Stimulated activated CD4-positive, alpha-beta T cell treated with anti-CD3 and anti-CD28 coated beads, Interleukin-15, amount 100 ng/mL, for 48 hours (primary cell): ENCODE measurements at places on chromosomes 13 and 19.

- DNase-seq: no peak
Measured at GRCh38 chr19:6010107-6010506, 32.2 kb upstream of the RANBP3 start.

GRCh38 chr19:10268071-10268470 is 2.8 kb upstream of the ICAM1 start:
- DNase-seq: no peak

DNA sequence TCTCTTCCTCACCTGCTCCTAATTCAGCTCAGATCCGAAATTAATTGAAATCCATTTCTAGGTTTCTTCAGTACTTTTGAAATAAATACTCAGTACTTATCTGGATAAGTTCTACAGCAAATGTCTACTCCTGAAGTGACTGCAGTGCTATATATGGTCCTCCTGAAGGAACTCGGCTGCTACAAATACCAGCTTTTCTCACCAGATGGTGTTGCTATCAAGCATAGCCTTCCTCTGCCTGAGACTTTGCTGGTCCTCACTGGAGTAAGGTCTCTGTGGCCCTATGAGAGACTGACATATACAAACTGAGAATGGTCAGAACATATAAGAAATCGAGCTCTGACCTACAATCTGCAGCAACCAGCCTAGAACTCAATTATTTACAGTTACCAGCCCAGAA is 161.6 kb downstream of the NDFIP2 start:
- DNase-seq: no peak

DNA sequence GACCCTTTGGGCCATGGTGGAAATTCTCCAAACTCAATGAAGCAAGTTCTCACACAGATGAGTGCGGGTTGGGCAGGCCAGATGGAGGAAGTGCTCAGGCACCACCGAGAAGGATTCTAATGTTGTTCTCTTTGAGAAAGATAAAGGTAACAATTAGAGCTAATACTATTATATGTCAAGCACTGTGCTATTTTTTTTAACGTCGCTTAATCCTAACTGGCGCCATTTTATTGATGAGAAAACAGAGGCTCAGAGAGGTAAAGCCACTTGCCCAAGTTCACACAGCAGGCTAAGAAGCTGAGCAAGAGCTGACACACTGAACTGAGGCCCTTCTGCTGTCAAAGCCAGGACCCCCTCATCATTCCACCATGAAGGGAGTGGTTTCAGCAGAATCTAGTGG is 1.0 kb downstream of the FBL start:
- DNase-seq: no peak

GRCh38 chr13:98752467-98753290 is at the start of gene SLC15A1:
TSS of gene SLC15A1 (minus strand) at chr13:98752672. CDS start at chr13:98752598, 74 bp downstream.
- DNase-seq: no peak

DNA sequence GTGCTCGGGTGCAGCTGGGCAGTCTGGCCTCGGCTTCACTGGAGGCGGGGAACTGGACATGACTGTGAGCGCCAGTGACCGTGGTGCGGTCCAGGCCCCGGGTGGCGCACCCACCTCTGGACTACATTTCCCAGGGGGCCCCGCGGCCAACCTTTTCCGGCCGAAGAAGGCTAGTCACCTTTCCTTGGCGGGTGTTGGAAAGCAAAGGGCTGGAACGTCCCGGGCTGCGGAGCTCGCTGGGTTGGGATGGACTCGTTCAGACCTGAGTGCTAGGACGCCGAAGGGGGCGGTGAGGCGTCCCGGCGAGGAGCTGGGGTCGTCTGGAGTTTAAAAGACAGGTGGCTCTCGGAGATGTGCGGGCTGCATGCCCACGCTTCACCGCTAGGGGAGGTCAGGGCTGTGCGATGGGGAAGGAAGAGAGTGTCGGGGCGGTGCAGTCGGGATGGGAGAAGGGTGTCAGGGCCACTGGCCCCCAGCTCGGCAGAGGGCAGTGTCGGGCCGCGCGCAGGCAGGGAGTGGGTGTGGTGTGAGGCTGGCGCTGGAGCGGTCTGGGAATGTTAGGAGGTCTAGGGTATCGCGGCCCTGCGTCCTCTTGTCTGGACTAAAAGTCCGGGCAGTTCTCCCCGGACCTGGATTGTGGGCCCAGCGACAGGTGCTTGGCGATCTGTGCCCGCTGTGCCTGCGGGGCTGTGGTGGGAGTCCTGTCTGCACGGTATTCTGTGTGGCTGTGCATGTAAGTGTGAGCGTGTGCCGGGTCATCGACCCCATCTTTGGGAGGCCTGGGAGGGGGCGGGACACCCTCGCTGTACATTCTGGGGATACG is 57.1 kb downstream of the ZNF568 start:
- peak; percentile 58 for DNase-seq

DNA sequence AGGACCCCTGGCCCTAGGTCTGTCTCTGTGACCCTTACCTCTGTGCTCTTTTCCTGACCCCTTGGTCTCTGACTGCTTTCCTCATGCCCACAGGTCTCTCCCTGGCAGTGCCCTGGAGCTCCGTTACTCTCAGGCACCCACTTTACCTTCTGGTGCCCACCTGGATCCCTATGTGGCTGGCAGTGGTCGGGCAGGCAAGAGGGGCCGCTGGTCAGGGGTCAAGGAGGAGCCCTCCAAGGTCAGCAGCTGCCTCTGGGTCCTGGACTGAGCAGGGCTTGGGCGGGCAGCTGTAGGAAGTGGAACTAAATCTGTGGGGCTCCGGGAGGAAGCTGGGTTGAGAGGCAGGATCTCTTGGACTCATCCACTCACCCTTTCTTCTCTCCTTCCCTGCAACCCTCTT is 16.3 kb downstream of the PPFIA3 start:
- no peak for DNase-seq

DNA sequence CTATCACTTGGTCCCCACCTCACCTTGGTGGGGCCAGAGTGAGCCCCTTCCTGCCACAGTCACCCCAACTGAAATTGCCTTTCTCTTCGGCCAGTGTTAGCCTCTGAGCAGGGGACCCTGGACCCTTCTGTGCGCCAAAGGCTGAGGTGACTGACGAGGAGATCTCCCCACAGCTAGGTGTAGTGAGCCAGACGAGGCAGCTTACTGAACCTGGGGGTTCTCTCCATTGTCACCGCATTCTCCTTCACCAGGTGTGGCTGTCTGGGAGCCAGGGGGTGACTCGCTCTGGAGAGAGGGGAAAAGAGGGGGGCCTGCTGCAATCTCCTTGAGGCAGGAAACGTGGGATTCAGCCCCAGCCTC is 1.3 kb downstream of the RPS28 start:
- DNase-seq: no peak

GRCh38 chr13:77749344-77749880 is 51.9 kb downstream of the SLAIN1 start:
- no peak for DNase-seq

DNA sequence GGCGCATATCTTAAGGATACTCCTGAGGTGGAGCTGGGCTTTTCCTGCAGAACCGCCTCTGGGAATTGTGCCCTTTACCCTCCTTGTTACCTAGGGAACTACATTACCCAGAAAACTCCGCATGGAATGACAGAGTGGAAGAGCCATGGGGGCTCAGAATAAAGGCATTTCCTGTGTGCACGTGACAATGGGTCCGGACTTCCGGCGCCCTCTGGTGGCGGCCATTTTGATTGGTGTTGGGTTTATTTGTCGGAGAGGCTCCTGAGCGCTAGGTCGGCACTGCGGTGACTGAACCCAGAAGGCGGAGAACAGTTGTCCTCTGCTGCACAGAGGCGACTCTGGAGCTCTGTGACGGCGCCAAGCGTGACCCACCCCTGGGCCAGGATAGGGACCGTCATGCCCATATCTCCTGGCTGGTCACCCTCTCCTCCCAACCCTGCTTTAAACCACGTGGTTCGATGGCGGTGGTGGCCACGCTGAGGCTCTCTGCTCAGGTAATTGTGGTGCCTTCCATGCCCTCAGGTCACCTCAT is at the start of gene ZNF587B:
ZNF587B (plus strand) TSS at position 229 of the 532 bp plus-strand sequence; CDS start at position 459, 230 bp downstream.
- DNase-seq: no peak

GRCh38 chr19:58451358-58452101 is at the start of gene ZNF324B:
TSS of gene ZNF324B (plus strand) at chr19:58451622. CDS start at chr19:58453702, 2,080 bp downstream.
- peak; percentile 91 for DNase-seq

- DNase-seq: no peak
Measured at GRCh38 chr19:15448778-15449619, 757 bp downstream of the WIZ start.

DNA sequence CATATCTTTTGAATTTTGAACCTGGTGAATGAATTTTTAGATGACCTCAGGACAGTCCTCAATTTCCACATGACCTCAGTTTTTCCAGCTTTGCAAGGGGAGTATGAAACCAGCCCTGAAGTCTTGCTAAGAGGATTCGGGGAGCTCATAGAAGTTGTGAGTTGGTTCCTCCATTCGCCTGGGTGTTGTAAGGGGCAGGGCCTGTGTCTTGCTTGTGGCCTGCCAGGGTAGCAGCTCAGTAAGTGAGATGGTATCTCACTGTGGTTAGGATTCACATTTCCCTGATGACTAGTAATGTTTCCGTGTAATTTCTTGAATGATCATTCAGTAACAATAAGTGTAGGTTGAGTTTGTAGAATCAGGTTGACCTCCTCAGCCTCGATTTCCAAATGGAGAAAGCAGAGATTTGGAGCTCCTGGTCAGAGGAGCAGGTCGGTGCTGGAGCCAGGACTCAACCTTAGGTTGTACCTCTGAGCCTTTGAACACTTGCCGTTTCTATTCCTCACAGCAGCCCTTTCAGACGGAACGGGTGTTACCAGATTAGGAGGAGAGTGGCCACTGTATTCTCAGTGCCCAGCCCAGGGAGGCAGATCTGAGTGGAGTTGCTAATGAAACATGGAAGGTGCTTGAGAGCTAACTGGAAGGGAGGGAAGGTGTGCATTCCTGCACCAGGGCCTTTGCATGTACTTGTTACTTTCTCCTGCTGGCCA is 14.6 kb downstream of the NACC1 start:
- DNase-seq: peak; percentile 65

- DNase-seq: no peak
Measured at GRCh38 chr19:1244693-1245451, 3.3 kb downstream of the ATP5F1D start.

DNA sequence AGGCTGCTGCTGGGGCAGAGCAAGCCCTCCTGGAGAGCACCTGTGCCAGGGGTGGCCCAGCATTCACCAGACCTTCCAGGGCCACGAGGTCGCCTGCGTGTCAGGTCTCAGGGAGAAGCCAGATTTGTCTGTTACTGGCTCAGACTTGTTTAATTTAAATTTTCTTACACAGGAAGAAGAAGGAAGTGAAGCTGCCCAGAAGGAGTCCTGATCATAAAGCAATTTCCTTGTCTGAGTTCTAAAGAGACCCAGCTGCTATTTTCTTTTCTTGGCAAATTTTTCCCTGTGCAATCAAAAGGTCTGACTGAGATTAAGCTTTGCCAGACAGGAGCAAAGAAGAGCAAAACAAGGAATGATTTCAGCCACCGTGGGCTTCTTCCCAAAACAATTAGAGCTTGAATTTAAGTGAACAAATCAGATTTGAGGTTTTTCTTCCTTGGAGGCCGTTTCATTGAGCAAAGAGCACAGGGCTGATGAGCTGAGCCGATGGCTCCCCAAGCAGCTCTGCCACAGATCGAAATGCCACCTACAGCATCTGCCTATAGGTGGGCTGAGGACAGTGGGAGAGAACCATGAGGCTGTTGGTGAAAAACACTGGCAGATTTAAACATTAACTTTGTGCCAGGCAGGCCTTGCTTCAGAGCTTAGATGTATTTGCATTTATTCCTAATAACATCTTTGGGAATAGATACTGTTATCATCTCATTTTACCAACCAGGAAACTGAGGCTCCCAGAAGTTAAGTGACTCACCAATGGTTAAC is 40.1 kb downstream of the HSPH1 start:
- no peak for DNase-seq

DNA sequence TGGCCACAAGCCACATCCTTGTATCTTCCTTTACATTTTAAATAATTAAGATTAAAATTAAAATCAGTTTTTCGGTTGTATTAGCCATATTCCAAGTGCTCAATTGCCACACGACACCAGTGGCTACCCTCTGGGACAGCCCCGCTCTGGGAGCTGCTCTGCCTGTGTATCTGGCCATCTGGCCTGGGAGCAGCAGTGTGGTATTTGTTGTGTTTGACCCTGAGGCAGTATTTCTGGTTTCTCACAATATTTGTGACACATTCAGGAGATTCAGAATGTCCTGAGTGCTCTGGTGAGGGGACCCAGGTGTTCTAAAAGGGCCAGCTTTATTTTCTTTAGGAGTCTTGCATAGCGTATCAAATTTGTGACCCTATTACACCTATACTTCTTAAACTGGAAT is 179.0 kb downstream of the SUCLA2 start:
- DNase-seq: no peak
